ENCODE measurements at places on chromosomes 5 and 9.
A peak's percentile ranks its signal among the peaks of the same experiment; 100 is the strongest.

- DNase-seq, result no peak
These were observed 614 bp upstream of the CPLANE1 start for GRCh38 chr5:37249815-37250164.

DNA sequence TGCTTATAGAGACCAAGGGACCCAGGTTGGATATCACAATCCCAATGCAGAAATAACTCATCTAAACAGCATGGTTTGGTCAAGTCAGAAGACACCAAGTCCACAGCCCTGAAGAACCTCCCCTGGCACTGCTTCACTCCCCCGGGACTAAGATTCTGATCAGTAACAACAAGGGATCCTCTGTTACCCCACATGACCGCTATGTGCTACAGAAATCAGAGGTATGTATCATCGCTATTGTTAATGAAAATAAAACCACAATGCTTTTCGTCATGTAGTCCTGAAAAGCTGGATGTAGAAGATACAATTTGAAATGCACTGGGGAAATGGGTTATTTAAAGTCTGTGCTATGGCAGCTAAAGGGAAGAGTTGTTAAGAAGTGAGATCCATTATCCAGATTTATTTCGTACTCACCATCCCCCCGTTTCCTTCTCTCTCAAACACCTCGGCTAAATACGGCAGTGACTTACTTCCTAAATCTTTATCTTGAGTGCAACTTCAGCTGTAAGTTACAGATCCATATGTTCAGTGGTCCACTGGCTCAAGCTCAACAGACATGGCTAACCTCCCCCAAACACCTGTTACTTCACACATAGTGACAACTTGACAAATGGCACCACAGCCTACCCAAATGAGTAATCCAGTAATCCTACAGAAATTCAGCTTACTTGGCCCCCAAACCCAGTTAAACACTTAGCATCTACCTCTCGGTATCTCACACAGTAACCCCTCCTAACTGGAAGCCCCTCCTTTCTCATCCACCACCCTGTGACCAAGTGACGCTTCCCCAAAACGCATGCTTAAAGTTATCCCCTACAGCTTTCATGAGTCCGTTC, 129.2 kb downstream of the MYO10 start:
- no peak for DNase-seq

GRCh38 chr9:2128618-2129017, 113.5 kb downstream of the SMARCA2 start:
- no peak for DNase-seq

DNA sequence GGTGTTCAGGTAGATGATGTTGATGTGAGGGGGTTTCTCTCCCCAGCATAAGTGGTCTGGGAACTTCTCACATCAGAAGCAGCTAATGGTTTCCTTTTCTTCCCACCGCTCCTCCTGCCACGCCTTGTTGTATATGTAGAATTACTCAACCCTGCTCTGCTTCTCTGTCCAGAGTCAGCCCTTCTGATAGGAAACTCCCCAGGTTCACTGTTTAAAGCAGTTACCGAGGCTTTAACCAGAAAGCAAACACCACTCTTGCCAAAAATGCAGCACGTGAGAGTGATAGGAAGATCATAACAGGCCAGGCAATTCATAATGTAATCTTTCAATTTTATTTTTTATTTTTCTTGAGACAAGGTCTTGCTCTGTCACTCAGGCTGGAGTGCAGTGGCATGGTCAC, 10.5 kb upstream of the TMEM252 start:
- no peak for DNase-seq

- no peak for DNase-seq
These were observed 77.4 kb downstream of the SEC61B start for GRCh38 chr9:99299211-99300102.

- DNase-seq, result no peak
These were observed 109.6 kb downstream of the ATP10B start for GRCh38 chr5:160742446-160742845.

DNA sequence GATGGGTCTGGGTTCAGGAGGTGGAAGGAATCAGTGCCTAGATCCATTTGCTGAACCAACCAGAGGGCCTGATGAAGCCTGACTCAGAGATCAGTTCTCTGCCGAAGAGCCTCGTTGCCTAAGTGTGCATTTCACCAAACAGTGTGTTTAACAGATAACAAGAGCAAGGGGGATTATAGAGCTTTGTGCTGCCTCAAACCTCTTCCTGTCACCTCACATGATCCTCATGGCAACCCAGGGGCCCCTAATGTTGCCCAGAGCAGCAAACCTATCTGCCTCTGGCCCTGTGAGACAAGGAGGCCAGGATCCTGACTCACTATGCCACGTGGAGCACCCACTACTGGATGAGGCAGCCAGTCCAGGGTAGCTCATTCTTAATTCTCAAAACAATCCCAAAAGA, 66.3 kb upstream of the EPB41L4B start:
- DNase-seq, result no peak

DNA sequence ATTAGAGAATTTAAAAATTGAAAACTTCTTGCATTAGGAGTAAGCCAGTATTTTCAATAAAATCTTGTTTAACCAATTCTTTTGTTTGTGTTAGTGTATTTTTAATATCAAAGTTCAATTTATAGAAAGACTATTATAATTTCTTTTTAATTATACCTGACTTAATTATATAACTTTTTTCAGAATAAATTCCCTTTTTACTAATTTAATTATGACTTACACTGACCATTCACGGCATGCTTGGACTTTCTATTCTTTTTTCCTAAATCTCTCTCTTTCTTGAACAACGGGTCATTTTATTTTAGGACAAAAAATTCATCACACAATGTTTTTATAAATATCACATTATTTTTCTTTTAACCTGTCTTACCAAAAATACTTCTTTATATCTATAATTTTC, 555.3 kb upstream of the PTGER4 start:
- DNase-seq, result no peak

DNA sequence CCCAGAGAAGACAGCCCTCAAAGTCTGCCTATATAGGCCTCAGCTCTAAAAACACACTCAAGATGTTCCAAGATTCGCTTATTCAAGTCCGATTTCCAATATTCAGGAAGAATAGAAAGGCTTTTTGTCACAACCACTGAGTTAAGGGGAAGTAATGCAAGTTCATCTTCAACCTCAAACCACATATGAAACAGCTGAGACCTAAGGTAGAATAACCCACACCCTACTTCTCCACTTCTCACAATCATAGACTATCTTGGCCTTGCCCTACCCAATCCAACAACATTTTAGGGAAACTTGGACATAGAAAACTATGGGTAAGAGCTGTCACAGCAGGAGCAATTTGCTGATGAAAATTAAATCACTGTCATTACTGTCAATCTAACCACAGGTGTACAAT, 152.0 kb upstream of the LRRTM2 start:
- DNase-seq, result no peak

DNA sequence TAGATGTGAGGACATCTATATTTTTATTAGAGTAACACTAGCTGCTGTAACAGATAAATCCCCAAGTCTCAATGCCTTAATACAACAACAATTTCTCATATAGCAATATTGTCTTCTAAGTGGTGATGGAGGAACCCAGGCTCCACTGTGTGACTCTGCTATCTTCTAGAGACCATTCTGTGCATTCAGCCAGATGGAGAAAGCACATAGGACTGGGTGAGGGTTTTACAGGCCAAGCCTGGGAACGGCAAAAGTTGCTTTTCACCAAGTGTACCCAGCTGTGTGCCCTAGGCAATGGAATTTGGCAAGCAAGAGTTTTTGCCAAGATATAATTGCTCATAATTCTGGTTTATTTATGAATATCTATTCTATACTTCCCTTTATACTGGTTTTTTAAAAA, 11.7 kb downstream of the RBM22 start:
- DNase-seq, result no peak

GRCh38 chr5:44332285-44332971, 56.8 kb downstream of the FGF10 start:
- peak; percentile 4 for DNase-seq

- DNase-seq, result no peak
These were observed 6.9 kb downstream of the FGD3 start for GRCh38 chr9:92954049-92954861.

- DNase-seq, result no peak
These were observed 67.1 kb upstream of the SNX2 start for GRCh38 chr5:122707796-122708195.

- DNase-seq, result no peak
These were observed 7.7 kb downstream of the NR3C1 start for GRCh38 chr5:143395638-143396352.

GRCh38 chr5:126921241-126922091, 108.9 kb downstream of the MARCHF3 start:
- DNase-seq, result no peak

- DNase-seq, result no peak
These were observed 43.0 kb downstream of the MARCHF3 start for GRCh38 chr5:126987271-126987899.

DNA sequence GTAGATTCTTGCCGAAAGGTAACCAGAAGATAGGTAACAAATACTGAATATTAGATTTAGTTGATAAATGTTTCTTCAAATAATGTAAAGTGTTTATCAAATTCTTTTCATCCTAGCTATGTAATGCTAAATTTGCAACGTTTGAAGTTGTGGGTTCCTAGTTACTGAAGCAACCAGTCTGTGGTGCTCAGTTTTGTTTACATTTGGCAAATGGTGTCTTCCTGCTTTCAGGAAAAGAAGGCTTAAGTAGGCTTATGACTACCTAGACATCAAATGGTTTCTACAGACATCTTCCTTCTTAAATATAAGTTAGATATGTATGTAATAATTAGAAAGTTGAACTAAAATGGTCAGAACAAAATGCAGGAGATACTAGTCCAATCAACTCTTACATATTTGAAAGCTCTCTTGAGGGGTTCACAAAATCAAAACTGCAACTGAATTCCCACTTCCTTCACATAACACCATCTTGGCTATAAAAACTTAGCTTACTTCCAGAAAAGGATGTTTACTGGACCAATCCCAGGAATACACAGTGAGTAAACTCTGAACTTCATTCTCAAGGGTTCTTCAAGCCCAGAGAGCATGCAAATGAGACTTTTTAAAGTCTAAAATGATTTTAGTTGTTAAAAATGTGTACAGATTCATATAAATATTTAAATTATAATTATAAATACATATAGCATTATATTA, 125.7 kb upstream of the ITGA1 start:
- DNase-seq, result no peak

DNA sequence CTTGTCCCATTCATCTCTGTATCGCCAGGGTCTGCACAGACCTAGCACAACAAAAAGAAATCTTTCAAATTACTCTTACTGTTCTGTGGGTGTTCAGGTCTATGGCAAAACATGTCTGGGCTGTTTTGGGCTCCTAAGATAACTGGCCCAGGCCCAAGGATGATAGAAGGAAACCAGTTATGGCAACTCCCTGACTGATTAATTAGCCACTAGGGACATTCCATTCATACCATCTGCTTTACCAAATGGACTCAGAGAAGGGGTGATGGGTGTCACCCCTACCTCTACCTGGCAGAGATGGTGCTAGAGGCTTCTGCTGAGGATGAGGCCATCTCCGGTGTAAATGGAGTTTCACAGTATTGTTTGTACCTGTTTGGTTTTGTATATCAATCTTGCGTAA, 1.9 kb downstream of the SLC31A2 start:
- no peak for DNase-seq

DNA sequence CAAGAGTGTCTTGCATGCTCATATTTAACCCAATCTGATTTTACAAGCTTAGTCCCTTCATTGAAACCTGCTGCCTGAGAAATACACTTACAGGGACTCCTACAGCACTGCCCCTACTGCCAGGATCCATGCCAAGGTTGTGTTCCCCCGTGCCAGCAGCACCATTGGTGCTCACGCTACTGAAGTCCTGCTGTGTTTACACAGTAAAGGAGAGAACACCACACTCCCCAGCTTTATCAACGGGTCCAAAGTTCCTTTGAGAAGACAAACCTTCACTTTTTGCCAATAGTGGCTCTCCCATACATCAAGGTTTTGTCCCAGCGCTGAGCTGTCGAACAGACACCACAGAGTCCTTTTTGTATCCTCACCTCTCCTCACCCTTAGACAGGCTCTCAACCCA, 155.1 kb upstream of the WWC1 start:
- no peak for DNase-seq

GRCh38 chr9:89186960-89187359, 8.3 kb upstream of the SHC3 start:
- no peak for DNase-seq

GRCh38 chr5:135210286-135211055, 176.4 kb upstream of the PITX1 start:
- no peak for DNase-seq

GRCh38 chr5:174459832-174460448, 264.4 kb upstream of the MSX2 start:
- DNase-seq, result no peak

GRCh38 chr5:112159435-112159834, 259.6 kb downstream of the EPB41L4A start:
- DNase-seq, result no peak

GRCh38 chr9:70492319-70492777, 77.9 kb upstream of the KLF9 start:
- no peak for DNase-seq

- no peak for DNase-seq
These were observed 15.1 kb upstream of the CCL28 start for GRCh38 chr5:43427306-43427705.

- no peak for DNase-seq
These were observed 606.7 kb downstream of the PSAT1 start for GRCh38 chr9:78903581-78903980.

- no peak for DNase-seq
These were observed 628.8 kb upstream of the RGMB start for GRCh38 chr5:98144710-98145109.

GRCh38 chr5:93219641-93220145, 361.3 kb downstream of the NR2F1-AS1 start:
- DNase-seq, result no peak

- DNase-seq, result no peak
These were observed 5.3 kb downstream of the TXNDC15 start for GRCh38 chr5:134879456-134879855.

- DNase-seq, result no peak
These were observed 28.8 kb upstream of the IER5L start for GRCh38 chr9:129206905-129207304.

DNA sequence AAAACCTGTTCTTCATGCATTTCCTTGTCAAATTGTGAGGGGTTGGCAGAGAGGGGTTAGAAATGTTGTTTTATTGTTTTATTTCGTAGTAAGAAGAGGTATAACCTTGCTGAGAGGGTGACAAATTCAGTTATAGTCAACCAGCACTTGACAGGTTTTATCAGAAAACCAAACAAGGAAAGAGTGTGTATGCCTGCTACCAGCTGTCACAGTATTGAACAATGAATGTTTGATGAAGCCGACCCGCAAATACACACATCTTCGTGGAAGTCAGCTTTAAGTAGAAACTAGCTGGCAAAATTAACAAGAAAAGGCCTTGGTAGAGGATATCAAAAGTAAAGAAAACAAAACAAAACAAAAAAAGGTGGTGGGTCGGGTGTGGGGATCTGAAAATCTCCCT, 214.6 kb upstream of the TLE4 start:
- DNase-seq, result no peak
